ENCODE measurements at places on chromosomes 2 and 18.

GRCh38 chr2:235008584-235009044 lies 56.8 kb downstream of the SH3BP4 start:
- H3K4me3 ChIP-seq: no peak overlapping the region
- H3K36me3 ChIP-seq: no peaks in the 10 kb centered on the region
- no peak for DNase-seq
- H3K4me1 ChIP-seq: no peaks in the 10 kb centered on the region

GRCh38 chr2:43358410-43359201 lies 132.2 kb upstream of the ZFP36L2 start:
- H3K4me1 ChIP-seq: peaks cover 1% of the 10 kb centered on the region
- H3K27ac ChIP-seq: no peak overlapping the region
- no peaks in the 10 kb centered on the region for H3K36me3 ChIP-seq
- no peak overlapping the region for H3K4me3 ChIP-seq
- no peaks in the 10 kb centered on the region for H3K27me3 ChIP-seq

- no peaks in the 10 kb centered on the region for H3K4me1 ChIP-seq
- H3K27ac ChIP-seq: no peak overlapping the region
- DNase-seq: no peak
- H3K27me3 ChIP-seq: no peaks in the 10 kb centered on the region
- H3K4me3 ChIP-seq: no peak overlapping the region
Measured at GRCh38 chr2:46647041-46647440, 167.7 kb downstream of the TMEM247 start.

DNA sequence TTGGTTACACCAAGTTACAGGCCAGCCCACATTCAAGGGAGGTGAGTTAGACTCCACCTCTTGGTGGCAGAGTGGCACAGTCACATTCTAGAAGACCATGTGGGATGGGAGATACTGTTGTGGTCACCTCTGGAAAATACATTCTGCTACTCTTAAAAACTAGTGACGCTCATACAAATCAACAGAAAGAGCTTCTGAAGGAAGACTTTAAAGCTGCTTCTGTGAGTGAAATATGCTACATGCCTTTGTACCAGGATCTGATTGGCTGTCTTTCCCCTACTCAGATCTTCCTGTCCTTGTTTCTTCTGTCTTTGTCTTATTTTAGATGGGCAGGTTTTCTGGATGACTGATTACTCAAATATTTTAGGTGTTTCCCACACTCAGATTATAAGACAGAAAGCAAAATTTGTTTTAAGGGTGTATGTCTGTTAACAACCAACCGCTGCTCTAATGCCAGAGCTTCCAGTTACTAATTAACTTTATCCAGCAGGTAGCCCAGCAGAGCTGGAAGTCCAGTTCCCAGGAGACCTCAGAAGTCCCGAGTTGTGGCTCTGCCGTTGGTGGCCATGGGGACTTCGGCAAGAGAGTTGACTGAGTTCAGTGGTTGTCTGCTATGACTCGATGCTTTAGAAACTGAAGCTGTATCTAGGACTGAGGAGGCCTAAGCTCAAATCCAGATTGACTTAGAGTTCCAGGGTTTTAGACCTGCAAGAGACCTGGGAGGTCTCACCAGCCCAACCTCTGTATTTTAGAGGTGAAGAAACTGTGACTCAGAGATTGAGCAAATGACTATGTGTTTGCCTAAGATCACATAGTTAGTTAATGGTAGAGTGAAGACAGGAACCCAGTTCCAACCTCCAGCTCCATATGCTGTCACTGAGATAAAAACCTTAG lies 7.4 kb downstream of the IL1R2 start:
- H3K36me3 ChIP-seq: no peaks in the 10 kb centered on the region
- H3K27me3 ChIP-seq: no peaks in the 10 kb centered on the region
- H3K4me3 ChIP-seq: no peak overlapping the region
- no peak for DNase-seq
- no peaks in the 10 kb centered on the region for H3K4me1 ChIP-seq
- H3K27ac ChIP-seq: no peak overlapping the region

DNA sequence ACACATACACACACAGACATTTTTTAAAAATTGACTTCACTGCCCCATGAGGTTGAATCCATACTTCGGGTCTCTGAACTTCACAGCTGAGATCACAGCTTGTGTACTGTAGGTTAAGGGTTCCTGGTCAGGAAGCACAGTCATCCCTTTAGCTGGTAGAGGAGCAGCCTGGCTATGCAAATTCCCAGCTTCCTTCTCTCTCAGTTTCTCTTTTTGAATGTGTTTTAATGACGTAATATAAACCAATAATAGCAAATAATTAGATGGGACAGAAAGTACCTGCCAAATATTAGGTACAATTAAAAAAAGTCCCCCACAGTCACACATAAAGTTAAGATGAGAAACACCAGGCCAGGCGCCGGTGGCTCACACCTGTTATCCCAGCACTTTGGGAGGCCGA lies 178.7 kb downstream of the ZNF385B start:
- no peaks in the 10 kb centered on the region for H3K27me3 ChIP-seq
- H3K4me3 ChIP-seq: no peak overlapping the region
- no peak for DNase-seq

DNA sequence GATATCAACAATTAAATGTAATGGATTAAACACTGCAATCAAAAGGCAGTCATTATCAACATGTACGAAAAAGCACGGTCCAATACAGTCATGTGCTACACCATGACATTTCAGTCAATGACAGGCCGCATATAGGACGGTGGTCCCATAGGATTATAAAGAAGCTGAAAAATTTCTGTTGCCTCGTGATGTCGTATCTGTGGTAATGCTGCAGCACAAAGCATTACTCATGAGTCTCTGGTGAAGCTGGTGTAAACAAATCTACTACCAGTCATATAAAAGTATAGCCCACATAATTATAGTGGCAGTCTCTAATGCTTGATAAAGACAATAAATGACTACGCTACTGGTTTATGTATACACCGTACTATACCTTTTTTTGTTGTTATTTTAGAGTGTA lies 58.4 kb downstream of the RABL2A start:
- no peak overlapping the region for H3K27ac ChIP-seq
- no peaks in the 10 kb centered on the region for H3K36me3 ChIP-seq
- no peak overlapping the region for H3K4me3 ChIP-seq

DNA sequence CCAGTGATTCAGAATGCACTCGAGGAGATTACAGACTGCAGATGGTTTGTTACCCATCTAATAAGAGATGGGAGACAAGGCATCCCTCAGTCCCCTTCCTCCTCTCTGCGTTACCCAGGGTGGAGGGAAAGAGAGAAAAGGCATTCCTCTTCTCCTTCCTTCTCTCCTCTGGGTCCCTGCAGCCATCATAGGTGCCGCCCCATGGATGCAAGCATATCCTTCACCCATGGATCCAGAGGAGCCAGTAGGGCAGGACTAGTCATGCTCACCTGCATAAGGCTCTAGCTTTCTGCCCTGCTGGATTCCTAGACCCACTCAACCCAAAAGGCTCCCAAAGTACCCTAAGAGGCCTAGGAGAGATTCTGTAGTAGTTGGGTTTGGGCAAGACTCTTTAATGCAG lies 20.4 kb downstream of the CMPK2 start:
- peaks cover 2% of the 10 kb centered on the region for H3K36me3 ChIP-seq
- H3K4me1 ChIP-seq: no peaks in the 10 kb centered on the region
- DNase-seq: no peak
- no peak overlapping the region for H3K4me3 ChIP-seq
- H3K27ac ChIP-seq: no peak overlapping the region

DNA sequence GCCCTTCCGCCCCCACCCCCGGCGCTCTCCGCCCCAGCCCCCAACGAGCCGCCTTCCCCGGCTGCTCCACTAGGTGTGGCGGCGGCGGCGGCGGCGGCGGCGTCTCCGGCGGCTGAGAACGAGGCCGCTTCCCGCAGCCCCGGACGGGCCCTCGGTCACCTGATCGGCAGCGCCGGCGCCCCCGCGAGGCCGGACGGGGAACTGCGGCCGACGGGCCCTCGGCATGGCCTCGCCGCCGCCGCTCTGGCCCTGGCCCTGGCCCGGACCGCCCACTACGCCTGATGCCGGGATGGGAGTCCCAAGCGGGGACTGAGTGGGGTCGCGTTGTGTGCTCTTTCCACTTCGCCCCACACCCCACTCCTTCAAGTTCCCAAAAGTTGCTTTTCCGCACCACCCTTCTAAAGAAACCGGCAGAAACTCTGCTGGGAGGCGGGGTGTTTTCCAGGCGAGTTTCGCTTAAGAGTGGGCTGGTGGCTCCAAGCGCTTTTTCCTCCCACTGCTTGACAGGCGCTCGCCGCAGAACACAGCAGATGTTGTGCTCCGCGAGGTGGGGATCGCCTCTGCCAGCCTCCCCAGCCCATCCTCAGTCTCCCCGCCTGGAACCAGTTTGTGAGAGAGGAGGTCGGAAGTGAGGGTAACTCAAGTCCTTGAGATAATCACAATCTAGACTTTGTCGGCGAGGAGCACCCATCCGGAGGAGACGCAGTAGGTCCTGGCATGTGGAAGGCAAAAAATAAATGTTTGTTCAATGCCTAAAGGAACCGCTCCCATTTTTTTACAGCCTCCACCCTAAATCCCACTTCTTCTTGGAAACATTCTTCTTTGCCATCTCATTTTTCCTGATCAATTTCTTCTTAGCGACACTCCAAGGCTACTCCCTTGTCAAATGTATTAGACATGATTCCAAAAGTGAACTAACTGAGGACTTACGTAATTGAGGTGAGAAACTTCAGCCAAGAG lies at the start of gene NCKAP1:
Gene NCKAP1 (minus strand): TSS at position 117 of the 960 bp plus-strand sequence. CDS start 358 bp downstream, outside the sequence.
- H3K36me3 ChIP-seq: no peaks in the 10 kb centered on the region
- peak within 1 kb of the TSS; percentile 91 for H3K4me3 ChIP-seq

DNA sequence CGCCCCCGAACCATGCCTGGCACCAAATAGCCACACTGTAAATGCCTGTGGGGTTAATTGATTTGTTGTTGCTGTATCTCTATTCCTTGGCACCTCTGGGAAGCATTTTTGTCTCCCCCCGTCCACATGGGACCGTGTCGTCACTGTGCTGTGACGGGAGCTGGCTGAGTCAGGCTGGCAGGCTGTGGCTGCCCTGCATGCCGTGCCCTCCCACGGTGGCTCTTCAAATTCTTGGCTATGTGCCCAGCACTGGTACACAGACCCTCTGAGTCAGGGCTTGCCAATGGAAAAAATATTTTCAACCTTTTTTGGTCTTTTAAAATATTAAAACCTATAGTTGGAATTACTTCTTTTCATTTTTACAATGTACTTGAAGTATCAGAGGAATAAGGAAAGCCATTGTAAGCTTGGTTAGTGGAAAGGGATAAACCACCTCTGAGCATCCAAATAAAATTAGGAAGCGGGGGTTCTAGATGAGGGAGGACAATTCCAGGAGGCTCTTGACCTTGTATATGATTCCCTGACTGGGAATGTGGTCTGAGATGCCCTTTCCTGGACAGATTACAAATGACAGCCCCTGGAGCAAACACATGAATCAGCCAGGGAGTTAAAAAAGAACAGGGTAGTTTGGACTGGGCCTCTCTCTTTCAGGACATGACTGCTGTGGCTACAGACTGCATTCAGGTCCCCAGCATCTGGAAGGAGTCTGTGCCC lies 59.4 kb downstream of the DGKD start:
- H3K36me3 ChIP-seq: peaks cover 2% of the 10 kb centered on the region
- H3K4me1 ChIP-seq: peaks cover 4% of the 10 kb centered on the region
- H3K27me3 ChIP-seq: no peaks in the 10 kb centered on the region
- H3K4me3 ChIP-seq: no peak overlapping the region

DNA sequence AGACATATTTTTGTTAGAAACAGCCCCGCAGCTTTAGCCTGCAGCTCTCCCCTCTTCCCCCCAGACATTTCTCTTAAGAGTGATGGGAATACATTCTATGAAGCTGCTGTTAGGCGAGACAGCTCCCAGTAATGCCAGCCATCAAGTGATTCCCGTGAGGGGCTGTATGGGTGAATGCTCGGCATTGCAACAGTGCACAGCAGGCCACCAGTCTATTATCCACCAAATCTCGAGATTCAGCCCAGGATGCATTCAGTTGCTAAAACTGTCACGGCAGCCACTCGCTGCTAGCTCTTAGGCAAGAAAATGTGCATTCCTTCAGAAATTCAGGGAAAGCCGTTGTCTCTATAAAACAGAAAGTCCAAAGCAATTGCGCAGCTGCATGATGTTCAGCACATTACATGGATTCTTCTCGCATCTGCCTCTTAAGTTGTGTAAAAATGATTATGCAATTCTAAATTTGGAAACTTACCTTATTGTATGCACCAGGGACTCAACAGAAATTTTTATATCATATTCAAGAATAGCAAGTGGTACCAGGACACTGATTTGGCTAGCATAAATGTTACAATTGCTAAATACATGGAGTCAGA lies 211.3 kb upstream of the ARL4C start:
- no peak overlapping the region for H3K27ac ChIP-seq
- H3K36me3 ChIP-seq: no peaks in the 10 kb centered on the region
- H3K4me1 ChIP-seq: no peaks in the 10 kb centered on the region
- no peaks in the 10 kb centered on the region for H3K27me3 ChIP-seq

DNA sequence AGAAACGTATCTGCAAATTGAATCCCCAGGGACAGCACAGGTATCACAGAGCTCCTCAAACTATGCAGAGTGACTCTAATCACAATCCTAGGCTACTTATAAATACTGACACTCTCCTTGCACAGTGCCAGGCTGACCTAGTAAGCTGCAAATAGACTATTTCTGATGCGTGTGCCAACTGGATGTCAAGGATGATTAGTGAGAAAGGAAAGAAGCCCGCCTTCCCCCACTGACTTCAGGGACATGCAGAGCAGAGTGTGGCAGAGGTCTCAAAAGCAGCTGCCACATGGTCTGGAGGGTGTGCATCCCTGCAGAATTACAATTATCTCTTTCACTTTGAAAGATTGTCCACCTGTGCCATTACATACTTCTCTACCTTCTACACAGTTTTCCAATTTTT lies 235.6 kb downstream of the CPS1 start:
- no peak overlapping the region for H3K27ac ChIP-seq
- DNase-seq: no peak
- no peaks in the 10 kb centered on the region for H3K4me1 ChIP-seq
- H3K4me3 ChIP-seq: no peak overlapping the region

DNA sequence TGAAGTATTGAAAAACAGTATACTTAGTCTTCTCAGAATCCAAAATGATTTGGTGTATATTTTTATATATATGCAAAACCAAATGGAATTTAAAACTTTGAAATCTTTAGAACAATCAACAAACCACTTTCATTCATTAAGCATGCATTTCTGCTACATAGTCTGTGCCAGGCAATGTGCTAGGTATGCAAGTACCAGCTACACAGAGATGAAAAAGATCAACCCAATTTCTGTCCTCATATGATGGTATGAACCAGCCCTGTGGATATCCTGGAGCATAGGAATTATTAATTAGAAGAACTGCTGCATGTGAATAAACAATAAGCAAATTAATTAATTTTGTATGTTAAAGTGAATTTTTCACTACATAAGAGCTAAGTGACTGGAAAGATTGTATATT lies 51.2 kb upstream of the RTN4 start:
- no peaks in the 10 kb centered on the region for H3K36me3 ChIP-seq
- H3K27me3 ChIP-seq: no peaks in the 10 kb centered on the region
- peaks cover 6% of the 10 kb centered on the region for H3K4me1 ChIP-seq
- H3K4me3 ChIP-seq: no peak overlapping the region

DNA sequence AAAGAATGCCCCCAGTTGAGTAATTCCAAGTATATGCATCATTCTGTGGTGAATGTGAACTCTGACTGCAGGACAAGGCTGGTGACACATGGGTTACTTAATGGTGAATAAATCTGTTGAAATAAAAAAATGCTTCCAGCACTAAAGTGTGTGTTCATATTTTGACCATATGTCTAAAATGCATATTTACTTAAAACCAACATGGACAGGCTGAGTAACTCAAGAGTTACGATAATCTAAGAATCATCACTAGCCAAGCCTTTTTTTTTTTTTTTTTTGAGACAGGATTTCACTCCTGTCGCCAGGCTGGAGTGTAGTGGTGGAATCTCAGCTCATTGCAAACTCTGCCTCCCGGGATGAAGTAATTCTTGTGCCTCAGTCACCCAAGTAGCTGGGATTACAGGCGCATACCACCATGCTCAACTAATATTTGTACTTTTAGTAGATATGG lies 47.1 kb upstream of the CCBE1 start:
- no peaks in the 10 kb centered on the region for H3K4me1 ChIP-seq
- no peaks in the 10 kb centered on the region for H3K36me3 ChIP-seq
- no peak overlapping the region for H3K27ac ChIP-seq
- no peak overlapping the region for H3K4me3 ChIP-seq
- DNase-seq: no peak

Data from aorta (tissue), 5 donors.